ENCODE measurements at places on chromosomes 1 and 21.
A peak's percentile ranks its signal among the peaks of the same experiment; 100 is the strongest.

DNA sequence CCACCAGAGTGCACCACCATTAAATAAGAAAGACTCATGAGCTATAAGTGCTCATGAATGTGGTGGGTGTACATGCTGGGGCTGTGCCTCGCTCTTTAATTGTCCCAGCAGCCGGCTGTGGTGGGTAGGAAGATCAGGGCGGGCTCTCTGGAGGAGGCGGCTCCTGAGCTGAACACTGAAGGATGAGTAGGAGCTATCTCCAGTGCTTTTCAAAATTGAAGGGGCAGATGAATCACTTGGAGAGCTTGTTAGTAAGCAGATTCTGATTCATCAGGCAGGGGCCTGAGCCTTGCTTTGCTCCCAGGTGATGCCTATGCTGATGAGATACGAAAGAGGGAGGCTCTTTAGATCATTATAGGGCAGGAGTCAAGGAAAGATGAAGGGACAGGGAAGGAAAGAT is 54.1 kb downstream of the ETS2 start:
- no peak for DNase-seq

GRCh38 chr1:229815076-229815475 is 189.0 kb downstream of the URB2 start:
- no peak for DNase-seq

DNA sequence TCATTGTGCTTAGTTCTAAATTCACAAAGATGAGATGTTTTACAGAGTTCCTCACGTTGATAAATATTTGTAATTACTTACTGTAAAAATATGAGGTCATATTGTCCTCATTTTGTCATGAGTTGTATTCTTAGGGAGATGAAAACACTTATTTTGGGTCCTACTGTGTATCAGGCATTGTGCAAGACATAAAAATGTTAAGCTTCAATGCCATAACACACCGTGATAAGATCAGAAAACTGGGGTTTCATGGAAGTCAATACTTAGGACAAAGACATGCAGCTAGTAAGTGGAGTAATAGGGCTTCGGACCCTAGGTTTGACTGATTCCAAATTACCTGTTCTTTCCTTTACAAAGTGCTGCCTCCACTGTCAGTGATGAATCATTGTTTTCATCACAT is 720.7 kb upstream of the ZP4 start:
- DNase-seq = no peak

DNA sequence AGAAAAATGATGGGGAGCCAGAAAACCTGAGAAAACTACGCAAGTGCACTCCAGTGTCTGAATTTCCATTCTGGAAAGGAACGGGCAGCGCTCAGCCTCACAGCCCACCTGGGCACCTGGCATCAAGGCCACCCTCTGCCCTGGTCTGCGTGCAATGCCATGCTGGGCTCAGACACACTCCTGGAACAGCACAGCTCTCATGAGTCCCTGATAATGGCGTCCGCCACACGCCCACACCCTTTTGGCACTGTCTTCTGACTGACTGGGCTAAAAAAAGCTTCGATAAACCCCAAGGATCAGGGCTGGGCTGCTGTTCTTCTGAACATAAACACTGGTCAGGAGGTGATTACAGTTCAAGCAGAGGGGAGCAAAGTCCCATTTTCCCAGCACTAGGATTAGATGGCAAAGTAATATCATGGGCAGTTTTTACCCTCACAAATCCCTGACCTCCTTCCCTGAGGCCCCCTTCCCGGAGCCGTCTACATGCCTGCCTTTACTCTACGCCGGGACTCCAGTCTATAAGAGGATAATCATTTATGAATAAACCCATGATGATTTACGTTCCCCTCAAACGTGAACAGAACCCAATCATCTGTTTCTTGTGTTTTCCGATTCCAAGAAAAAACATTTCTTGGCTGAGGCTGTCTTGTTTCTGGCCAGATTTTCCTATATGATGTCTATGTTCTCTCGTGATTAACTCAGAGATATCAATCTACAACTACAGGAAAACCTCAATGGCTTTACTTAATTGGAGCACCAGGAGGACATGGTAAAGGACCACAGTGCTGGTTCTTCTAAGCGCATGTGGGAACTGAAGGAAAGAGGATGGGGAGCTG is 22.6 kb downstream of the RCAN1 start:
- no peak for DNase-seq

DNA sequence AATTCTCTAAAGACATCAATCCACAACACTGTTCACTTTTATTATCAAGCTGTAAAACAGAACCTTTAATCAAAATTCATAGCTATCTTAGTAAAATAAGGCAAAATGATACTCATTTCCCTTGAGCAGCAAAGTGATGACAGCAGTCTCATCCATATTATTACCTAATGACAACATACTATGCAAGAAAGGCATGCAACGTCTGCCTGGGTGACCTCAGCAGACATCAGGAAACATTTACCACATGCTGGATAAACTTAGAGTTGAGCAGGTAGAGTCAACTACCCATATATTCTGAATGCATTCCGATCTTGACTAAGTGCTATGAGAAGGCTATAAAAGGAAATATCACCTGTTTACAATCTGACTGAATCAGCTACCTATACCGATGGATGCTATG is 145.1 kb downstream of the SIPA1L2 start:
- DNase-seq = no peak

DNA sequence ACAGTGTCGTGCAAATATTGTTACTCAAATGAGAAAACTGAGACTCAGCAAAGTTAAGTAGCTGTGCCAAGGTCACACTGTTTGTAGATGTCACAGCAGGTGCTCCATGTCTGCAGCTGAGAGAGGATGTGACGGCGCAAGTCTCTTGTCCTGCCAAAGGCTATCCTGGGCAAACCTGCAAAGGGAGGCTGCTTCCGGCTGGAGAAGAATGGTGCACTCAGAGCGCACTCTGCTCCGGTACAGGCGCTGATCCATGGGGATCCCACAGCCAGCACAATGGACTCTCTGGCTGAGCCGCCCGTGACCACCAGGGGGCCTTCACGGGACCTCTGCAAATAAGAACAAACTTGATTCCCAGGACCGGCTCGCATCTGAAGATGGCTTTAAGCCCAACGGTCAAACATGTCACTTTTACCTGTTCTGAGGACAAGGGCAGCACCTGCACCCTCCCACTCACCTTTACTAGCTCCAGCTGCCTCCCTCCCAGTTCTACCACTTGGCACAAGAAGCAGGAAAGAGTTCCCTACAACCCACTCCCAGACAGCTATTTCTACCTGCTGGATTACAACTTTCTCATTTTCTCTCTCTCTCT is 21.9 kb downstream of the RD3 start:
- DNase-seq = no peak

- DNase-seq = peak; percentile 81
Measured at GRCh38 chr1:201429736-201430501, 8.4 kb upstream of the TNNI1 start.

DNA sequence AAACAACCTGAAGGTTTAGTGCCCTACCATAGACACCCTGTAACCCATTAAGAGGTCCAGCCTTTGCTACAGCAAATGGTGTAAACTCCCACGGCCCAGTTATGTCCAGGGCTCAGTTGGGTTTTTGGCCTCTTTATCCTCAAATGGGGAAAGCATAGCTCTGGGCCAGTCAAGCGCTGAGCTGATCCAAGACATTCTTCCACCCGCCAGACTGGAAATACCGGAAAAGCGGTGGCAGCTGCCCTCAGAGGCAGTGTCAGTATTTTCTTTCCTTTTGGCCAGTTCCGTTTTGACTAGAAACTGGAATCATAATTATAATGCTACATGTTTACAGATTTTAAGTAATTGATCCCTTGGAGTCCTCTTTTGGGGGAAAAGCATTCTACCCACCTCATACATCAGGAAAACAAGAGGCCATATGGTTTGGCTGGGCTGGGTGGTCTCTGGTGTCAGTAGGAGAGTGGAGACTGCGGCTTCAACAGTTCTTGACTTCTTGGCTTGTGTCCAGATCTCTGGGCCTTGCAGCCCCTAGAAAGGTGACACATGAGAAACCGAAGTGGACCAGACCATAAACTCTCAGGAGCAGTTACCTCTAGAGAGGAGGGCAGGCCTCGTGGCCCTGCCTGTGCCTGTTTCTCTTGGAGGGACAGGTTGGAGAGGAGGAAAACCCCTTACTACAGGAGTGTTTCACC is 30.2 kb upstream of the CLDN14 start:
- DNase-seq = no peak

DNA sequence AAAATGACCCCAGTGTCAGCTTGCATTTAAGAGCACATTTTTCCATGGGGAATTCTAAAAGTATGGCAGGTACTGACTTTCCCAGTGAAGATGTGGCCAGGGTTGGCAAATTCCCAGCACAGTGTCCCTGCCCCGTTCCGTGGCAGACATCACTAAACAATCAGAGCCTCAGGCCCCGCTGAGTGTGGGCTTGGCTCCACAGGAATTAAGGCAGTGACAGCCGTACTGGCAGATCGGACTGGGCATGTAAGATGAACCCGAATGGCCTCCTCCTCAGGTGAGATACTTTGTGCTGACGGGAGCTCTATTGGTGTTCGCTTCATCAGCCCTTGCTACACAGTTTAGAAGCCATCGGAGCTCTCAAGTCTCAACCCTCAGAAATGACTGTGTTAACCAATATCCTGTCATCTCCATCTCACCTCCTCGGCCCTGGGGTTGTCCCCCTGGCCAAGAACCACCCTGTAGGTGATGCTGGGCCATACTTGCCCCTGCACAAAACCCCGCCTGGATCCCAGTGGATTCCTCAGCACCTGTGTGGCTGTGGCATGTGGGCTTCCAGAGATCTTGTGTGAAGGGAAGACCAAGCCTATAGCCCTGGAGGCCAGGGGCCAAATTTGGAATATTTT is 29.0 kb upstream of the ABCG1 start:
- no peak for DNase-seq

GRCh38 chr1:224377676-224378006 is 21.0 kb downstream of the CNIH4 start:
- no peak for DNase-seq

DNA sequence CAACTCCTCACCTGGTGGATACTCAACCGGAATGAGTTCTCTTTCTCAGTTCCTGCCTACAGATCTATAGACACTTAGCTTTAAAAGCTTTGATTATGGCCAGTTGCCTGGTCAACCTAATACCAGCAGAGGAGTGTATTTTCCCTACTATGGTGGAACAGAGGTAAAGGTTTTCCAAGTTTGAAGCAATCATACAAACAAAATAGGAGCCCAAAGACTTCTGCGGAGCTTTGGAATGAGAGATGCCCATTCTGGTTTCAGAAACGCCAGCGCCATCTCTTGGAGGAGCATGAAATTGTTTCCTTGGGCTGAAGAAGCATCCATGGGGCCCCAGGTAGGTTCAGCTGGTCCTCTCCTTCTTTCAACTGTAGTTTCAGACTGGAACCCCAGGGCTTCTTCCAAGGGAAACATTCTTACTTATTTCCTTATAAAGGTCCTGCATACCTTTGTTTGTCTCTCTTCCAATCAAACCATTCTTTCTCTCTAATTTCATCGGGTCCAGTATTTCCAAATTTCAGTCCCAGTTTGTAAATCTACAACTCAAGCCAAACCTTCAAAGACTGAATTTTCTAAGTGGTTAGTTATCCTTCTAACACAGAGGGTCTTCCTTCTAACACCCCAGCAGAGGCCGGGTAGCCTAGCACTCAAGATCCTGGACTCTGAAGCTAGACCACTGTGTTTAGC is 95.9 kb downstream of the KCNJ15 start:
- DNase-seq = peak; percentile 65

- DNase-seq = no peak
Measured at GRCh38 chr1:64263856-64264255, 60.4 kb downstream of the UBE2U start.

GRCh38 chr1:208007938-208008342 is 97.0 kb upstream of the CD34 start:
- DNase-seq = no peak

DNA sequence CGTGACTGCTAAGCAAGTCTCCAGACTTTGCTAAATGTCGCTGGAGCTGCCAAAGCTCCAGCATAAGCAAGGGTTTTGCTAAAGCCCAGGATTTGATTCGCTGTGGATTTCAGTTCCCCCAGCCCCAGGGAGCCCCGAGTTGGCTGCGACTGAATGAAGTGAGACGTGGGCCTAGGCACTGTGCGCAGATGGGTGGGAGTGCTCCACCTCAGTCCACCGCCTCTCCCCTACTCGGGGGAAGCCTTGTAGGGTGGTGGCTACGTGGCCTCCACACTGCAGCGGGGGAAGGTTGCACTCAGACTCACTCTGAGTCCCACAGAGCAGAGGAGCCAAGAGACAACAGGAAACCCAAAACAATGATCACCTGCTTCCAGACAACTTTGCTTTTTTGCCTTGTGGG is 397.8 kb upstream of the VAMP3 start:
- DNase-seq = no peak

- no peak for DNase-seq
Measured at GRCh38 chr1:89069951-89070350, 4.9 kb upstream of the GBP1 start.

GRCh38 chr21:37079211-37079824 is 6.3 kb downstream of the TTC3 start:
- DNase-seq = no peak

- DNase-seq = no peak
Measured at GRCh38 chr1:33237579-33237978, 18.7 kb upstream of the ZNF362 start.

Measured in NCI-H446 (cell line).